ENCODE measurements at places on chromosomes 4 and X.
A peak's percentile ranks its signal among the peaks of the same experiment; 100 is the strongest.

DNA sequence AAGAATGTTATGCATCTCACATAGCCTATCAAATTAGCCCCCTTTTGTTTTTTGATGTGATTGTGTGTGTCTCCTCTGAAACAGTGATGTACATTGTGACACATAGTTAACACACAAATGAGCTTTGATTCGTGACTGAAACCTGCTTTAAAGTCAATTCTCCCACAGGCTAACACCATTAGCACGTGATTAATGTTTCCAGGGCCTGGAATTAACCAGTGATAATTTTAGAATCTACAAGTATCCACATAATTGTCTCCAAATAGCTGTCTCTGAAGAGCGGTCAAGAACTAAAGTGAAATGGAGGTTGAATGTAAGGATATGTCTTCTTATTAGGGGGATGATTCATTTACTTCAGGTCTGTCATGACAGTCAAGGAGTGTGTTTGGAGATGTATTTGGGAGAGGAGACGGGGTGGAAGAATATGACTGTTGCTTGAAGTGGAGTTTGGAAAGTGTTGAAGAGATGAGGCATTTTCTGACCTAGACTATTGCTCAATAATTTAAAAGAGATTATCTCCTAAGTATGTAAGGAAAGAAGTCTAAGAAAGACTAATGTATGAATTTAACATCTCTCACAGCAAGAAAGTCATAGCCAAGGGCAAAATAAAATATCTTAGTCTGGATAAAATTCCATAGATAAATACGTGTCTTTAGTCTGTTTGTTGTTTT is 13.7 kb upstream of the RASGEF1B start:
- DNase-seq, result no peak

DNA sequence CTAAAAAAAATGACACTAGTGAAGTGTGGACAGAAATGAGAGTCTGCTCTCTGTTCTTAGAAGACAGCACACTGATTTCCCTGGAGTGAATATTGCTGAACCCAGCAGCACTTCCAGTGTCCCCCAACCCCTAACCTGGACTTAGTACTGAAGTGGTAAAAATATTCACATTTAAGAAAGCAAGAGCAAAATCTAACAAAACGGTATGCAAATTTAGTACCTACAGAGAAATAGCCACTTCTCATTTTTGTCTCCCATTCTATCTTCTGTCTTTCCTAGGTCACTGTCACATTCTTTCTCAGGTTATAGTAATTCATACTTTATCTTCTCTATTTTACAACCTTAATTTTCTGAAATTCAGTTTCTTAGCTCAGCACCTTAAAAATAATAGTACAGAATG is 274.7 kb downstream of the CFAP299 start:
- DNase-seq, result no peak

- peak; percentile 86 for DNase-seq
These were observed 85.5 kb downstream of the CT47B1 start for GRCh38 chrX:120790118-120790517.

DNA sequence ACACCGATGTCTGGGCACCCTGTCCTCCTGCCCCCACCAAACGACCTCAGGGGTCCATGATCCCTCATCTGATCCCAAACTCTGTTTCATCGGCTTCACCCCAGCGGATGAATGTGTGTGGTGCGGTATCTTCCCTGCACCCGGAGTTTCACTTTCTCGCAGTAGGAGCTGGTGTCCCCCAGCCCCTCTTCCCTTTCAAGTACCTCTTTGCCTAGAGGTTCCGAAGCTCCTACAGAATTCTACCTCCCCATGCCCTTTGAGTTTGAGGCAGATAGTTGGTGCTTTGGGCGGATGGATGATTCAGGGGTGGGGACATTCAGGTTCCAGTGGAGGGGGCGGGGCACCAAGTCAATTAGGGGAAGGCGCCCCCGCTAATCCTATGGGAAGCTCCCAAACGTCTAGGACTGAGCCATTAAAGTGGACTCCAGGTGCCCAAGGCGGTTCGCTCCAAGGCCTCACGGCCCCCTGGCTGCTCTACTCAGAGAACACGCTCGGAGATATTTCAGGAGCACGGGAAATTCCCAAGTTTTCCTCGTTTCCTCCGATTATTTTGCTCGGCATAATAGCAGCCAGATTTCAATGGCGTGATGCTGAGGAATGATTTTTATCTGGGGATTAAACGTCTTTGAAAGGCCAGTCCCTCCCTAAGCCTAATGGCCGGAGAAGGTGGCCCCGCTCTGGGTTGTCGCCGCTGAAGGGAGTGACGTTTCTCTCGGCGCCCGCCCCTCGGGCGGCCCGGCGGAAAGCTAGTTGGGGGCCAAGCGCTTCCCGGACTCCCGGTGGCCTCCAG is 1.3 kb downstream of the MSX1 start:
- peak; percentile 17 for DNase-seq

DNA sequence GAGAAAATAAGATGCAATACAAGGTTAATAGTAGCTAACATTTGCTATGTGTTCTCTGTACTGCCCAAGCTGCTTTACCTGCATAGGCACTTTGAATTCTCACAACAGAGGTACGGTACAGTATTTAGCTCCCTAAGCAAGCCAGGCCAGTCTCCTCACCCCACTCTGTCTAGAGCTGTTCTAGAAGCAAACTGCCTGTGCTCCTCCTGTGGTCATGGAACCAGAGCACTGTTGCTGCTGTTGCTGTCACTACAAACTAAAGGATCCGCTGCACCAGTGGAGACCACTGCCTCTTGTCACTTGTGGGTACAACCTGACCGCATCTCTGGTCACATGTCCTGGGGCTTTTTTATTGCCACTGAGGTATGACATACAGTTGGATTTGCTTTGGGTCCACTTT is 19.6 kb downstream of the ZNF330 start:
- DNase-seq, result no peak

DNA sequence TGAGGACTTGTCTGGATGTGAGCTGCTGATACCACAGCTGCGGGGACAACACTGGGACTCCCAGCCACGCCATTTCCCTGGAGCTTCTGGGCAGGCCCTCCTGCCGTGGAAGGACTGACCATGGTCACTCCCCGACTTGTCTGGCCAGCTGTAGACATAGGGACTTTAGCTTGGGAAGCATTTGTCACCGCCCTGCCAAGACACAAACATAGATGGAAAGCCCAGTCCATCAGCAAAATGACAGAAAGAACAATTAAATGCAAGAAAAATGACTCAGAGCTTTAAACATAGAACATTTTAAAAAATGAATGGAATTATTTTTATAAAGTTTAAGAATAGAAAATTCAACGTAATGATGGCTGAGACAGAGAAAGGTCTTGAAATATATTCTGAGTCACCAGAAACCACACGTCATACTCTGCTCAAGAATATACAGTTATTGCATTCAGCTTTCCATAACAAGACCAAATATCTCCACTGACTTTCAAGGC is 107.6 kb upstream of the CBR4 start:
- DNase-seq, result peak; percentile 89

GRCh38 chr4:78569306-78569821 is 17.8 kb downstream of the ANXA3 start:
- DNase-seq, result peak; percentile 89

DNA sequence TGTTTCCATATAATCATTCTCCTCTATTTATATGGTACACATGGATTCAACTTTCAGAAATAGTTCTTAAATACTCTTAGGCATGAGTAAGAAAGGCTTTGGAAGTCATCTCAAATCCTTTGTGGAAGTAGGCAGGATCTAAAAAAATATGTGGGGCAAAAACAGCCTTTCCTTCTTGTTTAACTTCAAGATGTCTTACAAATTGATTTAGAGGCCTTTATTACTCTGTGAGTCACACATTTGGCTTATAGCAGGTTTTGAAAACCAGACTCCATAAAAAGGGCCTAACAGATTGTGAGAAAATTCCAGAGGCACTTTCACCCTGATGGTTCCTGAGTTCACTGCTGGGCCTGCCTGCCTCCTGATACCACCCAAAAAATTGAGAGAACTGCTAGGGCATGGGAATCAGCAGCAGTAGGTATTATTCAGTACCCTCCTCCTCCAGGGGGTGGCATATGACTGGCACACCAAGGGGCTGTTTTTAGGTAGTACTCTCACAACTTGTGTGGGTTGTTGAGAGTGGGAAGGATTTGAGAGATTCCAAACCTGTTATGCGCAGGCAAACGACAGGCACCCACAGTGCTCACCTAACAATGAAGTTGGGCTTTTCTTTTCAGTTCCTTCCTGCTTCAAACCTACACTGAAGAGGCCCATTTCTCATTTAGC is 162.7 kb upstream of the MBNL3 start:
- DNase-seq, result no peak

DNA sequence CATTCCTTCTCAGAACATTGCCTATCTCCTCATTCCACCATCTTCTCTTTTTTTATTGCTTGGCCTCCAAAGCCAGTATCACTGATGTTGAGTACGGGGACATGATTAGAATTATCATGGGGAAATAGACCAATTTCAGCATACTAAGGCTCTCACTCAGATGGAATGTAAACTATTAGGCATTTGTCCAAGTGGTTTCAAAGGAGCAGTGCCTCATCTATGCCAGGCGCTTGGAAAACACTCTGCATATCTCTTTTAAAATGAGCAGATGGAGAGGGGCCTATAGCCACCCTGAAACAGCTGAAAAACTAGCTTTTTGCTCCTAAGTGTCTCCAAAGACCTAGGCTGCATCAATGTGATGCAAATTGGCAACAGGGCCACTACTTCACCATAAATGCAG is 150.8 kb upstream of the DIPK2B start:
- DNase-seq, result peak; percentile 72

DNA sequence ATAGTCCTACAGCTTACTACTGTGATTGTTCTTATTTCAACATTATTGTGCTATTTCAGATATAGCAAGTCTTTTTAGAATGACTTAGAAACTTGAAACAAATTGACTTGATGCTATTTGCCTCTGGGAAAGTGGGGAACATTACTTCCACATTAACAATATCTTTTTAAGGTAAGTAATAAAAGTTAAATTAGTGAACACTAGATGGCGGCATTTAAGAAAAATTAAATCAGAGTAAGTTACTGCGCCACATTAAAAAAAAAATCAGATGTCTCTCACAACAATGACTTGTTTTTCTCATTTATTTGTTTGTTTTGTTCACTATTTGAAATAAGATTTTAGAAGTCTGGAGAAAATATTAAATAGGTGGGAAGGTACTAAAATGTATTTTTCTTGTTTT is 1026.9 kb upstream of the SLIT2 start:
- peak; percentile 66 for DNase-seq

DNA sequence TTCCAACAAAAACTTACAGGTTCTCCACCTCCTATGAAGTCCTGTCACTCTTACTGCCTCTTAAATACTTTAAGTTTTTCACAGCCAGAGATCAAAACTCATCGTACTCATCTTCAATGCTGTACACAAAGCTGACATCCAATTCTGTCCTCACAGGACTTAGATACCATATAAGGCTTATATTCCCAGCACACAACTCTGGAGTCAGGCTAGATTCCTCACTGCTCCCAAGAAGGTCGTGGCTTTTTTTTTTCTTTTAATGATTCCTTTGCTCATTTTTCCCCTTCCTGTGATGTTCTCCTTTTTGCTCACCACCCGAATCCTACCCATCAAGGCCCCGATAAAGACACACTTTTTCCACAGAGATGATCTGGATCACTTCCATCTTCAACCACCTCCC is 914 bp downstream of the TRAPPC2 start:
- DNase-seq, result no peak

- DNase-seq, result no peak
These were observed 17.7 kb downstream of the APELA start for GRCh38 chr4:164894702-164895101.

DNA sequence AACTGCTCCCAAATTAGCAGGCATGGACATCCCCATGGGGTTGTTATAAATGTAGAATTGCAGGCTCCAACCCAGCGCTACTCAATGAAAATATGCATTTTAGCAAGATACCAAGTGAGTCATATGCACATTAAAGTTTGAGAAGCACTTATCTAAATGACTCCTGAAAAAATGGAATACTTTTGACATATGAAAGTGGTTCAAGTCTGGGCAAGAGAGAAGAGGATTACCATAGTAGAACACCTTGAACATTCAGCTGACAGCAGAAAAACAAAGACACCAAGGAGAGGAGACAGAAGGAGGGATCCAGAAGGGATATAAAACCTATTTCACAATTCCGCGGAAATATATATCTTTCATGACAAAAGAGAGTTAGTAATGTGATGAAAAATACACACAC is 63.2 kb upstream of the CT83 start:
- DNase-seq, result no peak

DNA sequence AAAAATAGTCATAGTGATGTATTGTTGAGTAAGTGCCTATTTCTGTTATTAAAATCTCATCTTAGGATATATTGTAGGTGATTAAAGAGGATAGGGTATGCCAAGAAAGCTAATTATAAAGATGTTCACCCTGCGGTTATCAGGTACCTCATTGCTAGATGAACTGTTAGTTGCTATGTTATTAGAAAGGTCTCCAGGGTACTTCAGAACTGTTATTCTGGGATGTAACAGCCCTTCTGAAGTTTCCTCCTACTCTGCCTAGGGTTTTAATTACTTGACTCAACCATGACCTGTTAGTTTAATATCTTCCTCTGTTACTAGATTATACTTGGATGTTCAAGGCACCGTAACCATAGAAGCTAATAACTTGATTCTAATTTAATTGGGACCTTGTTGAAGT is 15.4 kb downstream of the TMPRSS11E start:
- DNase-seq, result no peak

DNA sequence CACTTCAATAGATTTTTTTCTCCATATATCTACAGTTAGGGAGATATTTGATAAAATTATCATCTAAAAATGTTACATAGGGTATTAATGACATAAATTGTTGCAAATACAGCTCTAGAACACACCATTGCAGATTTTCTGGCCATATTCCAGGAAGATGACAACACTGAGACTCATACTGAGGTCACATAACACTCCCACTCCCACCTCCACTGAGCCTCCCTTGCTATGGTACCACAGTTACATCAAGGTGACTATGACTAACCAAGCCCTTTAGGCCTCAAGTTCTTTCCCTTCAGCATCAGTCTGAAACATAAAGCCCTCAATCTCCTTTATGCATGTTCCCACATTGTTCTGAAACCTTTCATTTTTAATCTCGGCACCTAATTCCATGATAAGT is 932.0 kb upstream of the IGFBP7 start:
- no peak for DNase-seq

- DNase-seq, result peak; percentile 77
These were observed 169.3 kb upstream of the FRMPD4 start for GRCh38 chrX:11968991-11969390.

- peak; percentile 69 for DNase-seq
These were observed 59.1 kb downstream of the IGFBP7 start for GRCh38 chr4:57051095-57051494.

GRCh38 chr4:113684534-113685091 is 76.9 kb downstream of the CAMK2D start:
- peak; percentile 75 for DNase-seq

- no peak for DNase-seq
These were observed 78.4 kb downstream of the DRD5 start for GRCh38 chr4:9859810-9860209.

- DNase-seq, result no peak
These were observed 74.7 kb downstream of the REPS2 start for GRCh38 chrX:17020851-17021821.

GRCh38 chr4:38180456-38180855 is 220.3 kb downstream of the PTTG2 start:
- no peak for DNase-seq

Measured in cardiac fibroblast (primary cell).